ENCODE measurements at places on chromosomes 6 and 20.

DNA sequence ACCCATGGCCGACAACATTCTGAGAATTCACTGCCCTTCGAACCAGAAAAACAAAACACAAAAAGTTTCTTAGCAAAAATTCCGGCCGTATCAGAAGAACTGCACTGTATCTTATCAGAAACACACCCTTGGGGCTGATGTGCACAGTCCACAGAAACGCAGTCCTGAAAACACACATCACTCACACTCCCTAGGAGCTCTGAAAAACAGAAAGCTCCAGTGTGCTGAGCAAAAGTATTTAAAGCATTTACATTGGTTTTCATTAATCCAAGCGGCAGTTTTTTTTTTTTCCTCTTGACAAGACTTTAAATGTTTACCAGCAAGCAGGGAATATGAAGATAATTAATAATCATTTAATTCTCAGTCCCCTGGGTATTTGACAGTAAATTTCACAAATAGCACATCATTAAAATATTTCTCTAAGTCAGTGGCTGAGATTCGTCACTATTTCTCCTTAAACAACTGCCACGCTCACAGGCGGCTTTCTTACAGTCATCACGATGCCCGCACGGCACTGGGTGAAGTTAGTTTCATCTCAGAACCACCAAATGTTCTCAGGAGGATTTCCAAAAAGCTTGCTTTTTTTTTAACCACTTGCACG, 13.3 kb downstream of the NFATC2 start:
- no peak for DNase-seq

GRCh38 chr6:2072453-2072852, 173.0 kb downstream of the GMDS start:
- no peak for DNase-seq

- DNase-seq, result no peak
Observed at GRCh38 chr6:118890997-118891790, 2.8 kb upstream of the ASF1A start.

GRCh38 chr6:121497970-121498375, 62.5 kb downstream of the GJA1 start:
- DNase-seq, result no peak

DNA sequence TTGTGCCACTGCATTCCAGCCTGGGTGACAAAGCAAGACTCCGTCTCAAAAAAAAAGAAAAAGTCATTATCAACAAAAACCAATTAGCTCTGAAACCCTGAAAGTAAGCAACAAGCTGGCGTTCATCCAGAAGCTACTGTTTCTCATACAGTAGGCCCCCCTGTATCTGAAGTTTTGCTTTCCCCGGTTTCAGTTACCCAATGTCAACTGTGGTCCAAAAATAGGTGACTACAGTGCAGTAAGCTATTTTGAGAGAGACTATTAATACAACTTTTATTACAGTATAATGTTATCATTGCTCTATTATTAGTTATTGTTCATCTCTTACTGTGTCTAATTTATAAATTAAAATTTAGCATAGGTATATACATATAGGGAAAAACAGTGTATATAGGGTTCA, 135.1 kb downstream of the KIF16B start:
- DNase-seq, result no peak

DNA sequence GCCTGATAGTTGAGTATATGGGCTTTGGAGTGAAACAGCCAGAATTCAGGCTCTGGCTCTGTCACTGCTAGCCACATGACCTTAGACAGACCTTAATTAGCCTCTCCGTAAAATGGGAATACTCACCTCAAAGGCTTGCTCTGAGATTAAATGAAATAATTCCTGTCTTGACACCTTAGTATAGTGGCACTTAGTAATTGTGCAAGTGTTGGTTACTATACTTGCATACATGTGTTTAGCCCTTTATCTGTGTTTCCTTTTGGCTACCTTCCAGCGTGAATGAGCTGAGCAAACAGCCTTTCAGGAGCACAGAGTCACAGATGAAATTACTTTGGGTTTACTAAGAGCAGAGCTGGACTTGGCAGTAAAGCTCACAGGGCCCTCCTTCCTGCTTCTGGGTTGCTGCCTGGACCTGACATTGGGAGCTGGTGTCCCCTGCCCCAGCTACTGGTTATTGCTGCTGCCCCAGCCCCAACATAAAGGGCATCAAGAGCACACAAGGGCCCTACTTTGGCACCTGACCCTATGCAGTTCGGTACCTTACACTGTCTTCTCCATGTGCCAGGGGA, 32.8 kb downstream of the CD164 start:
- no peak for DNase-seq

- no peak for DNase-seq
Observed at GRCh38 chr6:118913161-118913560, 19.2 kb downstream of the ASF1A start.

DNA sequence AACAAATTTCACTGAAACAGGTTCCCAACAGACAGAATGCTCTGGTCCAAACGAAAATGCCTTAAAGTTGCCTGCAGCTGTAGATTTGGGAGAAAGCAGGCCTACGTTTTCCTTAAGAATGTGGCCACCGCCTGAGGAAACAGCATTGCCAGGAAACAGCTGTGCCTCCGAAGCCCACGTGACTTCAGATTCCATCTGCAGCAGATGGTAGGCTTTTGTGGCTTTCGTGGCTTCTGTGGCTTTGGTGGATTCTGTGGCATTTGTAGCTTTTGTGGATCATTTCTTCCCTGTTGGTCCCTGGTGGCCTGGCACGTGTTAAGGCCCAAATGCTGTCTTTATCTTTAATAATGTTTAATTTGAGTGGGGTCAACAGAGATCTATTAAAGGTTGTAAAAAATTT, 222.9 kb downstream of the TTLL2 start:
- no peak for DNase-seq

DNA sequence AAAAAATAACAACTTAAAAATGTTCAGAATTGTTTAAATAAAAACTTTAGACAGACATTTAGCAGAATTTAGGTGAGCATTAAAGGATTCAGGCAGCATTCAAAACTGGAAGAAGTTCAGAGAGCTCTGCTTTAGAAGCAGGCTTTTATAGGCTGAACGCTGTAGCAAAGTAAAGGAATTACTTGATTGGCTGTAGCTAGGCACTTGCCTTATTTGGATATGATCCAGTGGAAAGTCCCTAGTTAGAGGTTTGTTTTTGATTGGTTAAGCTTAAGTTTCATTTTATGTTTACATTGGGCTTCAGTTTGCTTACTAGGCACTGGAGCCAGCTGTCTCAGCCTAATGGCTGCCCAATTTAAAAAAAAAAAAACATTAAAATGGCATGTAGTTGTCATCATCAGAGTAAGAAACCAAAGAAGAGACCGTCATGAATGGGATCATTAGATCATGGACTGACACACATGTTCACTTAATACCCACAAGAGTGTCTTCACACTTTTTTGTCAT, 65.1 kb downstream of the CBFA2T2 start:
- peak; percentile 98 for DNase-seq

- DNase-seq, result no peak
Observed at GRCh38 chr20:17023806-17024205, 203.0 kb upstream of the PCSK2 start.

- DNase-seq, result no peak
Observed at GRCh38 chr6:44624936-44625573, 237.5 kb downstream of the CDC5L start.

- DNase-seq, result no peak
Observed at GRCh38 chr6:95596021-95596420, 18.7 kb downstream of the MANEA start.

DNA sequence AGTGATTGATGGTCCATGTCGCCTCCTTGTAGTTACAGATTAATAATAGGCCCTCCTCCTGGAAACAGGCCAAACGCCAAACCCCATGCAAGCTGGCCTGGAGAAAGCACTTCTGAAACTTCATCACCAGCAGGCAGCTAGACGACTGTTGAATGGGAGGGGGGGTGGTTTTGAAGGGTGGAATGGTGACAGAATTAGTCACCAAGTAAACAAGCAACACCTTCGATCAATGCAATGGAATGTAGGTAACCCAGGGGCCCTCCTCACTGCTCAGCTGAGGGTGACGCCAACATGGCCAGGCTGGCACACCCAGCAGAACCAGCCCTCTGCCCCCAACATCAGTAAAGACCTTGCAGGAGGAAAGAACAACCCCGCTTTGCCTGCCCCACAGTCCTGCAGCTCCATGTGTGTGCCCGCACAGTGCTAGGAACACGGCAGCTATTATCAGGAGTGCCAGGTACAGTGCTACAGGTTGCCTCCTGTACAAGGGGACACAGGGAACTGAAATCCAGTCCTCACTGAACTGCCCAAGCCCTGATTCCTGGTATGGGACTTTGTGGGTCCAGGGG, 2.7 kb downstream of the BCAS1 start:
- DNase-seq, result peak; percentile 70

GRCh38 chr6:128246472-128247260, 273.7 kb downstream of the PTPRK start:
- no peak for DNase-seq

GRCh38 chr6:149935246-149935645, 6.6 kb upstream of the ULBP2 start:
- DNase-seq, result no peak

- DNase-seq, result no peak
Observed at GRCh38 chr6:45653117-45653883, 275.6 kb upstream of the SUPT3H start.

DNA sequence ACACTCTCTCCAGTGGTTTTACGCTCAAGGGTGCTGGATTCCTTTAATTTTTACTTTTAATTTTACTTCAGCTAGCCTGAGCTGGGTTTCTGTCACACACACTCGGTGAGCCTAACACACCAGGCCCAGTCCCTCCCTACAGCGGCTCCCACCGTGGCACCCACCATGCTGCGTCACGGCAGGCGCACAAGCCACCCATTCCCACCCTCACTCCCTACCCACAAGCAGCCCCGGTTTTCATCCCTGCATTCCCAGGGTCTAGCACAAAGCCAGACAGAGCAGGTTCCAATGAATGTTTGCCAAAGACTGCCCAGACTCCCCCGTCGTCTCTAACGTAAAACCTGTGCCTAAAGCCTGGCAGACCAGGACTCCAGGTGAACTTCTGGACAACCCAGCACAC, 50.3 kb downstream of the MYH7B start:
- no peak for DNase-seq

DNA sequence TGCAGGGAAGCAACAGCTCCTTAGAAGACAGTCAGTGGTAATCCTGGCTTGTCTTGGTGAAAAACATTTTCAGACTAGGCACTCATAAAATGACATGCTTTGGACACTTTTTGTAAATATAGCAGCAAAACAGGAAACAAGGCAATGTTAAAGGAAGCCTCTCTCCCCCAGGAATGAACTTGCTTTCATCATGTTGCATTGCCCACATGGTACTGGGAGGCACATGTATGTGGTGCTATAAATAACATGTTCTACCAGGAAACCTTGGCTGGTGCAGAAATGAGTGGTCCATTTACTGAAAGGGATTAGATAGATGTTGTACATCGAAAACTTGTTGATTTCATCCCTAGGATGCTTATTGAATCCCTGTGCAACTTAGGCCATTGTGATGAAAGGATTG, 121.4 kb upstream of the RREB1 start:
- DNase-seq, result no peak

GRCh38 chr6:89360415-89360999, 8.0 kb upstream of the UBE2J1 start:
- no peak for DNase-seq

GRCh38 chr6:4030669-4031068, 48.3 kb downstream of the FAM217A start:
- no peak for DNase-seq

DNA sequence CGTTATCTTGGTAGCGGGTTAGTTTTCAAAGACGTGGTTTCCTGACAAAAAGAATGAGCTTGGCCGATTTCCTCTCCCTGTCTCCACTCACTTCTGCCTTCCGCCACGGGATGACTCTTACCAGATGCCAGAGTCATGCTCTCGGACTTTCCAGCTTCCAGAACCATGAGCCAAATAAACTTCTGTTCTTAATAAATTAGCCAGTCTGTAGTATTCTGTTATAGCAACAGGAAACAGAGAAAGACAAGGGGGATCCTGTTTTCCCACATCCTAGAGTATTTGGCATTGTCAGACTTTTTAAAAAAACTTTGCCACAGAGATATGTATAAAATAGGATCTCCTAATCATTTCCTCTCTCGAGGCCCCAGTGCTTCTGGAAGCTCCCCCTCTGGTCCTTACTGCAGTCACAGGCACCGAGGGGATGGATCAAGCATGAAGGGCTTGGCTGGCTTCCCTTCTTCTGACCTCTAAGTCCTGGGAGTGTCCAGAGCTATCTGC, 84.9 kb upstream of the NAA20 start:
- no peak for DNase-seq

All from NCI-H2171 (cell line).